ENCODE measurements at places on chromosomes 1 and 21.

DNA sequence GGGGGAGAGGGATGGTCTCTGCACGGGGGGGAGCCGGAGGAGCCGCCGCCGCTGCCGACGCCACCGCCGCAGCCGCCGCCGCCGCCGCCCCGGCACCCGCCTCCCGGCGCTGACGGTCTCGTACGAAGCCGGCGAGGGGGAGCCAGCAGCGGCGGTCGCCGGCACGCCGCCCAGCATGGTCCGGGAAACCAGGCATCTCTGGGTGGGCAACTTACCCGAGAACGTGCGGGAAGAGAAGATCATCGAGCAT is 311 bp downstream of the SPEN start:
- no peak for DNase-seq

DNA sequence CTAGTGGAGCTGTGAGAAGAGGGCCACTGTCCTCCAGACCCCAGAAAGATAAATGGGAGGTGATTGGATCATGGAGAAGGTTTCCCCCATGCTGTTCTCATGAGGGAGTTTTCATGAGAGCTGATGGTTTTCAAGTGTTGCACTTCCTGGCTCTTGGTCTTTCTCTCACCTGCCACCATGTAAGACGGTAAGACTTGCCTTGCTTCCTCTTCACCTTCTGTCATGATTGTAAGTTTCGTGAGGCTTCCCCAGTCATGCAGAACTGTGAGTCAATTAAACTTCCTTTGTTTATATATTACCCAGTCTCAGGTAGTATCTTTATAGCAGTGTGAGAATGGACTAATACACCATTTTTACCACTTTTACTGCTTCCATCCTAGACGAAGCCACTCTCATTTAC is 27.6 kb downstream of the GPR88 start:
- no peak for DNase-seq

DNA sequence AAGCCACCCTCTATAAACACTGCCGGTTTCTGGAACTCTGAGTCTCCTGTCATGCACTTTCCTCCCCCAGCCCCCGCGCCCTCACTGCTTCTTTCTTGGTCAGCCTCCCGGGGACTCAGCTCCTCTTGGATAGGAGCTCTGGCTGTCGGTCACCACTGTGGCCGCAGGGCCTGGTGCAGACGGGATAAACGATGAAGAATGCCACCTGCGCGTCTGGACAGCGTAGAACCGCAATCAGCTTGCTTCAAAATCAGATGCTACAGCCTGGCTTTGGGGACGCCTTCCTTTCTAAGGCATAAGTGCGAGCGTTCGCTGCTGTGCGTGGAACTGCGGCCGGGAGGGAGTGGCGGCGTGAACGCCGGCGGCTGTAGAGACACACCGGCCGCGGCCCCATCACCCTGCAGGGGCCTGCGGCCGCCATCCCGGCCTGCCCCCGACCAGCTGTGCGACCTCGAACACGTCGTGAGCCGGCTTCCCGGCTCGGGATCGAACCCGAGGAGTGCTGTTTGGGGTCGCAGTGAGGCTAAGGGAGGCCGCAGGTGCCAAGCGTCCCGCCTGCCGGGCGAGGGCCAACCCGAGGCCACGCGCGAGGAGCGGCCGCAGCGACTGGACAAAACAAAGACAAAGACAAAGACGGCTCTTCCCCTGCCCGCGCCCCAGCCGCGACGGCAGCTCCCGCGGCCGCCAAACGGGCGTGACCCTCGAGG is 688 bp downstream of the PTTG1IP start:
- no peak for DNase-seq

DNA sequence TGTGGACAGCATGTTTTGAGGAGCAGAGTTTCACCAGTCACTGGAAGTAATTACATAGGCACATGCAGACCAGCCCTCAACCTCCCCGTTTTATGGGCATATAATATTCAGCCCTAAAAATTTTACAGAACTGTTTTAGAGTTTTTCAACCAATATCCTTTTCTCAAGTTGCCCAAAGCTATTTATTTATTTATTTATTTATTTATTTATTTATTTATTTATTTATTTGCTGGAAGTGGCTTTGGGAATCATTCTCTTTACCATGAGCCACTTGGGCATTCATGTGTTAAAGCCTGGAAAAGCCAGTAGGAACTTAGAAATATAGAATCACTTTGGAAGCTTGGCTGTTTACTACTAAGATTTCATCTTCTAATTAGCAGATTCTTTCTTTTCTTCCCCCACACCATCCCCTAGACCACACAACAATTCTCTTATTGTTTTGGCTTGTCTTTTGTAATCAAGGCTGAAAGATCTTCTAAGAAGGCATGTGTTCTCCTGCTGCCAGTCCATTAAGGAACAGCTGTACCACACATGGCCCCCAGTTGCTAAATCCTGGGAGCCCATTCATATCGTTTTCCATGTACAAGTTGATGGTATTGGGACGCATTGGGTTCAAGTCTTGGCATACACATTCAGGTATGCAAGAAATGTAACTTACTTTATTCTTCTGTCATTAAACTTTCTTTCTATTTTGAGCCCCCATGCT is 220.0 kb downstream of the PAPPA2 start:
- DNase-seq = no peak

GRCh38 chr21:24445517-24445916 is 1161.8 kb downstream of the MRPL39 start:
- no peak for DNase-seq

DNA sequence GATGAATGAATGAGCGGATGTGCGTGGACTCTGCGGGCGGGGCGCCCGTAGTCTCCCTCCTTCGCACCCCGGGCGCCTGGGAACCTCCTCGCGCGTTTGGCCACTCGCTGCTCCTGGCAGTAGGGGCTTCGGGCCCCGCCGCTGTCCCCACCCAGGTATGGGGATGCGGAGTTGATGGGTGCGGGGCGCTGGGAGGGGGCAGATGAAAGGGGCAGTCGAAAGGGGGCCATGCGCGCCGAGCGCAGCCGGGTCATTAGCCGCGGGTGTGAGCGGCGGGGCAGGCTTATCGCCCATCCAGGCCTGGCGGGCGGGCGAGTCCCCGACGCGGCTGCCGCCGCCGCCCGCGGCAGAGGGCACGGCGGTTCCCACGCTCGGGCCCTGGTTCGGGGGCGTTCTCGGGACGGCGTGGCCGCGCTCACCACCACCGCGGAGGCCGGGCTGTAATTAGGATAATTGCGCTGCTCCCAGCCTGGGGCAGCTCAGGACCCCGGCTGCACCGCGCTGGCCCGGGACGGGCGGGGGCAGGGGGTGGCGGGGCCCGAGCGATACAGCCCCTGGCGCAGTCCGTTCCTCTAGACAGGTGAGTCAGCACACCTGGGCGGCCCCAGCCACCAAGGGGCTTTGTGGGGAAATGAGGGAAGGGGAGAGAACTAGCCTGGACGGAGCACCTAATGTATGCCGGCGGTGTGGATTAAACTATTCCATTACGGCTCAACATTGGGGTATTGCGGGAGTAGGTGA is 22.1 kb upstream of the CITED4 start:
- DNase-seq = peak; percentile 18

GRCh38 chr21:36717976-36718375 is 19.1 kb downstream of the SIM2 start:
- no peak for DNase-seq

GRCh38 chr1:55052221-55053142 is 13.1 kb downstream of the PCSK9 start:
- no peak for DNase-seq

DNA sequence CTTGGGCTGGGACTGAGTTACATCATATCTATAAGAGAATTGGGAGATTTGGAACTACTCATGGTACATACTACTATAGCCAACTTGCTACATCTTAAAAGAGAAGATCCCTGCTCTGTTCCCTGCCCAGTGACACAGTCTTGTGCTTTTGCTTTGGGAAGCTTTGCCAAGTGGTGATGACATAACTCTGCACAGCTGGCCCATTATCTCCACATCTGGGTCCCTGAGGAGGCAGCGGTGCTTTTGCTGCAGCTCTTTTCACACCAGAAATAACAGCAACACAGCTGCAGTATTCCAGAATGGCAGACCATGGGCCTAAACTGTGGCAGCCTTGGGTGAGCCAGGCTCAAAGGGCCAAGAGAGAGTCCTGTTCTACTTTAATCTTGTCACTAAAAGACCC is 296.0 kb downstream of the HHAT start:
- no peak for DNase-seq

- DNase-seq = no peak
Measured at GRCh38 chr1:208264469-208265121, 20.4 kb upstream of the PLXNA2 start.

- no peak for DNase-seq
Measured at GRCh38 chr21:28283641-28284490, 708.8 kb downstream of the LTN1 start.

DNA sequence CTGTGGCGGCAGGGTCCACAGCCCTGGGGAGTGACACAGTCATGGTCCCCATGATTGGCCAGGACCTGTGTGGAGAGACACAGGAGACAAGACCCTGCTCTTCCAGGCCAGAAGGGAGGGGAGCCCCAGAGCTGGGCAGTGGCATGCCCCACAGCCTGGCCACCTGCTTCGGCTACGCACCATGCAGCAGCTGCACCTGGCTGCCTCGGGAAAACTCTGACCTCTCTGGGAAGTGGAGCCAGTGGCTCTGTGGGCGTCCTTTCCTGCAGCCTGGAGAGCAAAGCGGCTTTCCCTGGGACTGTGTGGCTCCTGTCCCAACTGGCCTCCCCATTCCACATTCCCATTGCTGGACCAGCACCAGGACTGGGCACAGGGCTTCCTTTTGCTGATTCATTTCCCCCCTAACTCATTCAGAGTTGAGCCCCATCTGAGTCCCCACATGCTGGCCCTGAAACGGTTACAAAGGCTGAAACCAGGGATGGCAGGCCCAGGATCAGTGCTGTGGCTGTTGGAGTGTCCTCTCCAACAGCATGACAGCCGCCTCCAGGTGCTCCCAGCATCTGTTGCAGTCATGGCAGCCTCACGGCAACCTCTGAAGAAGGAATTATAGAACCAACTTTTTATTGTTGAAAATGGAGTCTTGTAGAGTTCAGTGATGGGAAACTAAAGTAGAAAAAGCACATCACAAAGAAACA is 15.0 kb downstream of the OXCT2 start:
- no peak for DNase-seq

DNA sequence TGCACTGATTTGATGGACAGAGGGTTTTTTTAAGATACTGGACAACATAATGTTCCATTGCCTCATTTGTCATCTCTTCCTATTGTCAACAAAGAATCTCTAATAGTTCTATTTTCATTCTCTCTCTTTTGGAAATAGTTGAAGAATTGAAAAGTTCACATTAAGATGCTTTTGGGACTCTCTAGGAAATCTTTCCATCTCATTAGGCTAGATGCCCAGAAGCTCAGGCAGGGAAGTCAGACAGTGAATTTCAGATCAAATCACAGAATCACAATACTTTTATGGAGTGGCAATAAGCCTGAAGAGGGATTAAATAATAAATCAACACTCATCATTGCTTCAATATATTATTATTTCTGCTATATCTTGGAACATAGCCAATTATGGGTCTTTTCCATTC is 29.2 kb downstream of the NEGR1 start:
- DNase-seq = no peak

- DNase-seq = no peak
Measured at GRCh38 chr1:205324781-205325180, 3.2 kb upstream of the NUAK2 start.

- no peak for DNase-seq
Measured at GRCh38 chr1:61253059-61253735, 170.8 kb downstream of the NFIA start.

- DNase-seq = peak; percentile 57
Measured at GRCh38 chr1:21289700-21290545, at the start of gene ECE1. TSS of gene ECE1 (minus strand) at chr1:21290463. CDS start at chr1:21290414, 49 bp downstream.

DNA sequence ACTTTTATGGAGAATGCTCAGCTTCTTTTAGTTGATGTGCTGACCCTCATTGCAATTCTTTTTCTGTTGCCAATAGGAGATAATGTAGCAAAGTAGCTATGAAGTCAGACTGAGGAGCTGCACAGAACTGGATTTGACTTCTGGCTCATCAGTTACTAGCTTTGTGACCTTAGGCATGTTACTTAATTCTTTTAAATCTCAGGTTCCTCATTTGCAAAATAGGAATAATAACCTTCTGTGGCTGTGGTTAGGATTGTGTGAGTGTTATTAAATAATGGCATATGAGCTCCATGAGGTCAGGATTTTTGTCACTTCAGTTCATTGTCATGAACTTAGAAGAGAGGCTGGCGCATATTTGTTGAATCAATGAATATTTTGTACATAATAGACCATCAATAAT is 237.6 kb upstream of the SGIP1 start:
- no peak for DNase-seq

DNA sequence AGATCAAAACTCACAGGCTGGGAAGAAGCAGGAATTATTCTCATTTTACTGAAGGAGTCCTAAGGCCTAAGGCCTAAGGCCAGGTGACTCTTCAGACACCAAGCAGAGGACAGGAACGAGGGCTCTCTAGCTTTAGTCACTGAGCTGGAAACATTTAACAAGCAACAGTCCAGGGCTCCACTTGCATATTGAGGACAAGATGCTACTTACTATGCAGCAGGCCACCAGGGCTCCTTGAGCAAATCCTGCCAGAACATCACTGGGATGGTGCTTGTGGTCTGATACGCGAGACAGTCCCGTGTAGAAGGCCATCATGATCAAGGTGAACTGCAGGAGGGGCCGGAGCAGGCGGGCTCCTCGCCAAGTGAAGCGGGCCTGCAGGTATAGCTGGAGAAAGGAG is 67.6 kb downstream of the PLPP3 start:
- no peak for DNase-seq

- peak; percentile 4 for DNase-seq
Measured at GRCh38 chr1:24015221-24016210, 35.4 kb upstream of the SRSF10 start.

All from brain (organoid and tissue), 16 donors.